ENCODE measurements at places on chromosomes 1 and 21.

- no peak for DNase-seq
Observed at GRCh38 chr1:162065016-162065415, 4.5 kb upstream of the NOS1AP start.

- DNase-seq = no peak
Observed at GRCh38 chr1:206575894-206576737, 36.1 kb downstream of the EIF2D start.

- DNase-seq = no peak
Observed at GRCh38 chr1:160438317-160438918, 38.1 kb downstream of the VANGL2 start.

- DNase-seq = no peak
Observed at GRCh38 chr1:215001419-215002021, 81.0 kb upstream of the KCNK2 start.

GRCh38 chr1:11286735-11287410, 13.9 kb downstream of the UBIAD1 start:
- no peak for DNase-seq

DNA sequence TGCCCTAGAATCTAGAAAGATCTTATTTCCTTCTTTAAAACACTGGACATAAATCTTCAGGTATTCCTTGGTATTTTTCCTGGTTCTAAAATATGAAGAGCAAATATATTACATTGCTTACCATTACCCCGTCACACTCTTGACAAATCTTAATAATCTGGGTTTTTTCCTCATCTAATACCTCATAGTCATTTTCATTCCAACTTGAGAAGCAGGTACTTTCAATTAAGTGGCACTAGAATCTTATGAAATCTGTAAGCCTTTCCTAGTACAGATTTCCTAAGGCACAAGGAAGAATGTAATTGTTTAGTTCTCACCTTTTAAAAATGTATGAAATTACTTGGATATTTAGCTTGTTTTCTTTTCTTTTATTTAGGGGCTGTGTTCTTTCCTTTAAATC, 481.5 kb upstream of the ZRANB2 start:
- no peak for DNase-seq

DNA sequence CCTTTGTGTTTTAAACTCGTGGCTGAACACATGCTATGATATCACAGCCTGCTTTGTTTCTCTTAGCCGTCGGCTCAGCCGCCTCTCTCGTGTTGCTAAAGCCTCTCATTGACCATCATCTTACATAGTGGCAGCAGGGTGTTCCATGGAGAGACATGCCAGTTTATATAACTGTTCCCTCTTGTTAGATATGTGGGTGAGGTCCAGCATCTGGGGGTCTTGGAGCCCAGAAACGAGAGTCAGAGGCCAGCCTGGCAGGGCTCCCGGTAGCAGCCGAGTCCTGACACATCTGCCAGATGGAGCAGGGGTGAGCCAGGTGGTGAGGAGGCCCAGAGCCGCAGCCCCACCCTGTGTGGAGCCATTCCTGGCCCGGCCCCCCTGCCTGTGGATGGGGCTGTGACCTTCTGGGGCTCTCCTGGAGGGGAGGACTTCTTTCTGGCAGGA, 11.9 kb downstream of the PODN start:
- DNase-seq = no peak

Data from CD4-positive, alpha-beta T cell treated with Interleukin-10 for 1 hour (primary cell).